ENCODE measurements at places on chromosomes 4 and X.

GRCh38 chr4:133621628-133622027 is 472.5 kb downstream of the PCDH10 start:
- no peak for DNase-seq

DNA sequence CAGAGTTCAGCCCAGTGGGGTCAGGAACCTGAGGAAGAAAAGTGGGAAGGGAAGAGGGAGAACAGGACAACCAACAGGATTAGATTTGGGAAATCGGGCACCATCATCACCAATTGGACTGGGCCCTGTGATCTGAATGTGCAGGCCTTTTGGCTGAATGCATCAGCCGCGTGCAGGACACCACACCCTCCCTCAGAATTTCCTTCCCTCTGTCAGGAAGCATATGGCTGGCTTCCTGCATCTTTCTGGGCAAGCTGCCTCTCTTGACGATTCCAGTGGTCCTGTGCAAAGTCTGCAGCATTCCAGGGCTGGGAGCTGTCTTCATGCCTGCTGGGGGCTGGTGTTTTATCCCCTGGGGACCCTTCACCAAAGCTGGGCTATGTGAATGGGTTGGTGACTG is 16.4 kb downstream of the MAGEA4 start:
- no peak for DNase-seq

DNA sequence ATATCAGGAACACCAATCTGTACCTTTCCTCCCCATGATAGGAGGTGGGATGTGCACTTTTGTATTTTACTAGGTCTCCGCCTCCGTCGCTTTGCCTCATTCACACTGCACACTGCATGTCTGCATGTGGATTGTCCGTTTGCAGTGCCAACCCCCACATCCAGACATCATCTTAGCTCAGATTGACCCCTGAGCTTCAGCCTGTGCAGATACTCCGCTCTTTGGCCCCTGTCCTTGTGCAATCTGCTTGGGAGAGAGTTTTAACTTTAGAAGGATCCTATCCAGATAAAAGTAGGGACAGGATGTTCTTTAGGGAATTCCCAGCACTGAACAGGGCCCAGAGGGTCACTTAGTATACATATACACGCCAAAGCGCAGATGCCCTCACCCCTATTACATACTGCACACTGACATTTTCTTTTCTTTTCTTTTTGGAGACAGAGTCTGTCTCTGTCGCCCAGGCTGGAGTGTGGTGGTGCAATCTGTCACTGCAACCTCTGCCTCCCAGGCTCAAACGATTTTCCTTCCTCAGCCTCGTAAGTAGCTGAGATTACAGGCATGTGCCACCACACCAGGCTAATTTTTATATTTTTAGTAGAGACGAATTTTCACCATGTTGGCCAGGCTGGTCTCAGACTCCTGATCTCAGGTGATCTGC is 43.3 kb upstream of the FBXW7 start:
- DNase-seq = no peak

DNA sequence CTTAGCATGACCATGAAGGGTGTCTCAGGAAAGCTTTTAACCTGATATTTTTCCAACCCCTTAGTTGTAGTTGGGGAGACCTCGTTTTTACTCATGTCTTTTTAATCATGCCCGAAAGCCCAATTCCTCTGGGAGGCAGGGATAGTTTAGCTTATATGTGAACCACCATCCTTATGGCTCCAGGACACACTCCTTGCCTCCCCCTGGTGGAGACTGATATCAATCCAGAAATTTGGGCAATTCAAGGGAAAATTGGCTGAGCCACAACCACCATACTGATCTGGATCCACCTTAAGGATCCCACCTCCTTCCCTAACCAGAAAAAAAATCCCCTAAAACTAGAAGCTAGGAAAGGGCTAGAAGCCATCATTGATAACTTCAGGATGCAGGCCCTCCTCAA is 13.4 kb upstream of the COL25A1 start:
- no peak for DNase-seq

DNA sequence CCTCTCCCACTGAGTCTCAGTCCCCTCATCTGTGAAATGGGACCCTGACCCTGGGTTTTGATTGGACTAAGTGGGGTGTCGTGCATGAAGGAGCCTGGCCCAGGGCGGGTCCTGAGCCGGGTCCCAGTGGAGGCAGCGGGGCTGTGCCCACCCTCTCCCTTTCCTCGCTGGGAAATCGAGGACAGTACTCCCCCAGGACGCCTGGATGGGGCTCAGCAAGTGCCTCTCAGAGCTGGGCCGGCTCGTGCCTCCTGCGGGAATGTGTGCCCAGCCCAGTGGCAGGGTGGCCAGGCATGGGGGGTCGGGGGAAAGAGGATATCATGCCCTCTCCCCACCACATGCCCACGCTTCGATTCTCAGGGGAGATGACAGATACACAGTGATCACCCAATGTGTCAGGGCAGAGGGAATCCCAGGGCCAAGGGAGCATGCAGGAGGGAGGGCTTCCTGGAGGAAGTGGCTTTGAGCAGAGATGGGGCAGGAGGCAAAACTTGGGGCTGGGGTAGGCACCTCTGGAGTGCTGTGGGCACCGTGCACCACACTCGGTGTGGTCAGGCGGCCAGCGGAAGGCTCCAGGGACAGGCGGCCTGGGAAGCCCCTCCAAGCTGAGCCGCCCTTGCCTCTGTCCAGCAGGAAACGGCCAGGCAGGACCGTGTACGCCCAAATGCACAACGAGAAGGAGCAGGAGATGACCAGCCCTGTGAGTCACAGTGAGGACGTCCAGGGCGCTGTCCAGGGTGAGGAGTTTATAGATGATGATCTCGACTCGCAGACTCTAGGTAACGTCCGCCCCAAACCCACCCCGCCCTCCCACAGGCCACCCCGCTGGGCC is 203.0 kb downstream of the AFAP1 start:
- DNase-seq = no peak

DNA sequence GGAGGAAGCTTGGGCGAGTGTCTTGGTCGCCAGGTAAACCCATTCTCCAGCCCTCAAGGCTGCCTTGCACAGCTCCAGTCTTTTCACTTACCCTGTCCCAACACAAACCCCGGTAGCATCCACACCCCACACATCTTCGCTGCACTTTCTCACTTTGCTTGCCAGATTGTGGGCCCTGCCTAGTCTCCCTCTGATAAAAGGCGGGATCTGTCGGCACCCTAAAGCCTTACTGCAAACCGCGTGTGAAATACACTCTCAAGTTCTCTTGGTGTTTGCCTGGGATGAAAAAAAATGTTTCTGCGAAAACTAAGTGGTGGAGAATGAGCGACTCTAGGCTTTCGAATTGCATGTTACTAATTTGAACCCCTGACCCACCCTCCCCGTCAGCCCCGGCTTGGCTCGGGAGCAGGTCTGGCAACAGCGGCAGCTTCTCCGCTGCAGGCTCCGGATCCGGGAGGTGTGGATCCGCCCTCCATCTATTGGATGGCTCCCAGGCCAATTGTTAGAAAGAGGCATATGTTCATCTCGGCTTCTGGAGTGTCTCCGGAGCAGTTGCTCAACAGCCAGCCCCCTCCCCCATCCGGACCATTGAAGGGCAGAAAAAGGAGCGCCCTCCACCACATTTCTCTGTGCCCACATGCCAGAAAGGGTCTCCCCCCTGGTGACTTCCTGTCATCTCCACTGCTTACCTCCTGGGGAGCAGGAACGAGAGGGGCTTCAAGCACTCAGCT is 3.0 kb upstream of the CITED1 start:
- DNase-seq = peak; percentile 4

DNA sequence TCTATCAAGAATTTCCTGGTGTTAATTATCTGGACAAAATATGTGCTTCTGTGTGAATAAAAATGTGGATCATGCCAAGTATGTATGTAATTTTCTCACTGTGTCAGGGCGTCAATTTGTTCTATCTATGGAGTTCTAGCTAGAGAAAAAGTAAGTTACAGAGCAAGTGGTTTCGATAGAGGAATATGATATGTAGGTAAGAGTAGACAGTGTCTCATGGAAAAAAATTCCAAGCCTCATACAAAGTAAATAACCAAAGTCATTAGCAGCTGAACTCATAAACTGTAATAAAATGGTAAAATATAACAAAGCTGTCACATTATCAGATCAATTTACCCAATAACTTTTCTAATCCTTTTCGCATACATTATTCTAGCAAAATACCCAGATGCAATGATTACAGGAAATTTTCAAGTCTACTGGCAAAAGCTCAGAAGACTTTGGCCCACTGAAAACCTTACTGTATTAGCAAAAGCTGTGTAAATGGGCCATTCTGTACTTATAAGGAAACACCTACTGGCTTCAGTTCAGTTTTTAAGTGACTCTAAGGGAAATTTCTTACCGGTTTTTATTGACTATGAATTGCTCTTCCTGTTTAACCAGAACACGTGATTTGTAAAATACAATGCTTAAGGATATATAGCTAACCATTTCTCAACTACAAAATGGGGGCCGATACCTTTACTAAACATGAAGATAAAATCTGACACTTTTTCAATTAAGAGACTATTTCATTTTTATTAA is 121.0 kb upstream of the ARSJ start:
- DNase-seq = no peak

DNA sequence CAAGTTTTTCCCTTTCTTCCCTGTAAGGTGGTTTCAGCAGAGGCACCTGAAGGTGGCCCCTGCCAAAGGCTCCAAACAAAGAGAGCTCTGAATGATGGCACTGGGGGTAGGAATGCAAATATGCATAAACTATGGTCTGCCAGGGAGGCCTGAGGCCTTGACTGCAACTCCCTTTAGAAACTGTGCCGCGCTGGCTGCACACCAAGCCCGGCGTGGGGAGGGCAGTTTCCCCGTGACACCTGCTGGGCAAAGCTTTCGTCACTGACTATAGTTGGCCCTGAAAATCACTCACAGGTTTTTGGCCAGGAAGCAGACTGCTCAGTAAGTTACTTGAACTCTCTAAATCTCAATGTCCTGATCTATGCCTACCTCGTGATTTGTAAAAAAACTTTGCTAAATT is 97.8 kb upstream of the ATOH1 start:
- DNase-seq = no peak

GRCh38 chr4:7845493-7846128 is 94.0 kb downstream of the AFAP1 start:
- no peak for DNase-seq

- DNase-seq = no peak
Observed at GRCh38 chr4:2248821-2249261, 6.9 kb upstream of the HAUS3 start.

DNA sequence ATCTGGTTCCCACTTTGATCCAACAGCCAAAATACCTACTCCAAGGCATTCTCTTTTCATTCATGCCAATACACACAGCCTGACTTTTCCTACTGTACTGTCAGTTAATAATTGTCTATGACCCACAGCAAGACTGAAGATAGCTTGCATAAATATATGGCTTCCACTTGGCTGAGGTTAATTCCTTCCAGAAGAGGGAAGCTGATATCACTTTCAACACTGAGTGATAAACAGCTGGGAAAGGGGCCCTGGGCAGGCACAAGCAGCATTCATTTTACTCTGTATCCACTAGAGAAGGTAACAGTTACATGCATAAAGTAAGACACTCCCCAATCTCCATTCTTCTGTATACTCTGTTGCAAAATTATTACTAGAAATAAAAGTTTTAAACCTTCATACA is 200.2 kb upstream of the UGT8 start:
- no peak for DNase-seq

DNA sequence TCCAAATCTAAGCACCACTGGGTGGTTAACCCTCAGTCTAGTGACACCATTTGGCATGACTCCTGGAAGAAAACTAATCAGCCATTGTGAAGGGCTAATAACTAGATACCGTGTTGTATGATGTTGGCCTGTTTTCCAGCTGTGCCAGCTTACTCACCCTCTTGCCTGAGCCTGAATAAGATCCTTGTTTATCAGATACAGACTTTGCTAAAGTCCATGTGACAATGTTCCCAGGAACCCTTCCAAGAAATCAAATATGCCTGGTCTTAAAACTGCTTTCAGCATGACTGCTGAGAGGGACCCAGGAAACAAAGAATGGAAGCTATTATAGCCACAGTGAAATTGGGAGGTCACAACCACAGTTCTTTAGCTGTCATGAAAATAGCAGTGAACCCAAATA is 640.8 kb upstream of the INTU start:
- no peak for DNase-seq
